Stimulated activated CD4-positive, alpha-beta T cell treated with anti-CD3 and anti-CD28 coated beads, Interleukin-2, amount 100 ng/mL, for 24 hours (primary cell): ENCODE measurements at places on chromosomes 16 and 17.

DNA sequence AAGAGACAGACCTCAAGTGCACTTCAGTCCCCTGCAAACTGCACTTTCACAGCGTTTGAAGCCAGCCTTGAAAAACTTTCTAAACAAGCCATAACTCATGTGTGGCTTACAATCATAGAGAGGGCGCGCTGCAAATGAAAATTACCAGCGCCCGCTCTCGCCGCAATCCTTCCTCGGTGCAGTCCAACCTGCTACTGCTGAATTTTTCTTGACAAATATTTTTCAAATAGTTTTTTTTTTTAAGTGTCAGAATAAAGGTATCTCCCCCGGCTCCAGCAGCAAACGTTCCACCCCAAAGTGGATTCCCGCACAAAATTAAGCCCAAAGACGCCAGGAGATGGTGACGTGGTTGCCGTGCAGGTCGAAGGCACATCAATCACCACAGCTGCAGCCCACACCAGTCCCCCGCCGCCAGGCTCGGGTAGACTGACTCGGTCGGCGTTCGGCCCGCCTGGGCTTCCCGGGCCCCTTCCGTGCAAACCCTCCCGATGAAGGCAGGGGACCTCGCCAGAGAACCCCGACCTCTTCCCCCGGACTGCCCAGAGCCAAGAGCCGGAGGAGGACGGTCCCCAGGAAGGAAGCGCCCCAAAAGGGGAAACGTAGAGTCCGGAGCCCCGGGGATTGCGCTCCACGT is 630 bp downstream of the GRB2 start:
- peak; percentile 64 for DNase-seq

DNA sequence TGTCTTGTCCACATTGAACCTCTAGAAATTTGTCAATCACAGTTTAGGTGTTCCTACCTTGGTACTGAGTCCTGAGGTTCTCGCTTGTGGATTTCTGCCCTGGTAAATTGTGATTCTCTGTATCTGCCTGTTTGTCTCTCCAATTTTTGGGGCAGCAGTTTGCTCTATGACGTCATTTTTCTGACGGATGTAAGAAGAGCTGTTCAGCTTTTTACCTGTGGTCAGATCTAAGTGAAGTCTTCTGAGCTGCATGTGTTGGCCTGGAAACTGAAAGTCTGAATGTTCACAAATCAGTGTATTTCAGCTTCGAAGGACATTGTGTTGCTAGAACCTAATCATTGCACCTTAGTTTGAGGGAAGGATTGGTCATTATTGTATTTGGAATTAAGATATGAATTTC is 63.4 kb downstream of the BCAS3 start:
- DNase-seq = no peak

GRCh38 chr17:63382136-63382535 is 64.0 kb downstream of the CYB561 start:
- no peak for DNase-seq

GRCh38 chr16:8063159-8063558 is 527.2 kb downstream of the TMEM114 start:
- DNase-seq = no peak
